ENCODE measurements at places on chromosomes 13 and 19.

GRCh38 chr13:94967183-94968039 is 255.1 kb upstream of the SOX21 start:
- DNase-seq = no peak

GRCh38 chr19:19653597-19654147 is 9.8 kb downstream of the ATP13A1 start:
- no peak for DNase-seq

DNA sequence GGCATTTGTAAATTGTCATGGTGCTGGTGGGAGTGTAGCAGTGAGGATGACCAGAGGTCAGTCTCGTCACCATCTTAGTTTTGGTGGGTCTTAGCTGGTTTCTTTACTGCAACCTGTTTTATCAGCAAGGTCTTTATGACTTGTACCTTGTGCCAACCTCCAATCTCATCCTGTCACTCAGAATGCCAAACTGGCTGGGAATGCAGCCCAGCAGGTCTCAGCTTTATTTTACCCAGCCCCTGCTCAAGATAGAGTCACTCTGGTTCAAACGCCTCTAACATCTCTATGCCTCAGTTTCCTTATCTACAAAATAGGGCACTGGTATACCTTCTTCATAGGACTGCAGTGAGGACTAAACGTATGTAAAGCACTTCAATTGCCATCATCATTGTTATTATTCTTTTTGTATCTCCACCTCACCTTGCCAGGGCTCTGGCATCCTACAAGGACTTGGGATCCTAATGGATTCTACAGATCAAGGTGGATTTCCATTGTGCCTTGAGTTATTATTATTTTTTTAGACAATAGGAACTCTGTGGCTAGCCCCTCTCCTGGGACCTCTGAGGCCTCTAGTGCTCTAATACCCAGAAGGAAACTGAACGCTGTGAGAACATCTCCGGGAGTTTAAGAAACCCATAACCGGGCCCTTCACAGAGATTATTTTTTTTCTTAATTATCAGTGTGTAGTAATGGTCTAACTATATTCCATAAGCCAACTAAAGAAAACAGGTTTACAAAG is 69.0 kb upstream of the RGCC start:
- no peak for DNase-seq

DNA sequence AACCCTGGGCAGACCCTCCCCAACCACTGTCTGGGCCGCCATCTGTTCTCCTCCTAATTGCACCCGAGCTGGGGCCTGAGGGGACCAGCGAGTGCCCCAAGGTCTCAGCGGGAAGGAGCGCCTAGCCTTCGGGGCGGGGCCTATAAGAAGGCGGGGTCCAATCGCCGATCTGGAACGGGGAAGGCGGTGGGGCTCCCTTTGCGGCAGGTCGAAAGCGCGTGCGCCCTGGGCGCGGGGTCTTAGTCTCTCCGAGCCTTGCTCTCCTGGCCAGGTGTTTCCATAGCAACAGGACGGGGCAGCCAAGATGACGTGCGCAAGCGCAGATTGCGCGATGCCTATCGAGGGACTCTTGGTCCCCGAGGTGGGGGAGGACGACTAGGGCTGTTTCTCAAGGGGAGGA is 2.8 kb downstream of the MAST1 start:
- no peak for DNase-seq

GRCh38 chr13:113937527-113938180 is 36.2 kb downstream of the C13orf46 start:
- no peak for DNase-seq

GRCh38 chr13:47835470-47836228 is 165.4 kb downstream of the SUCLA2 start:
- DNase-seq = no peak

- no peak for DNase-seq
Measured at GRCh38 chr13:35843272-35843671, 287.9 kb downstream of the DCLK1 start.

GRCh38 chr13:112951674-112952371 is 17.2 kb upstream of the MCF2L start:
- no peak for DNase-seq

Data from skeletal muscle cell (primary cell).